ENCODE measurements at places on chromosomes 6 and 20.

GRCh38 chr20:36342331-36343120 lies 36.4 kb downstream of the DLGAP4 start:
- DNase-seq, result no peak

- no peak for DNase-seq
Measured at GRCh38 chr6:13653296-13653695, 38.2 kb downstream of the NOL7 start.

GRCh38 chr6:115551527-115551926 lies 509.2 kb downstream of the FRK start:
- DNase-seq, result no peak

- no peak for DNase-seq
Measured at GRCh38 chr6:158287047-158287446, 25.2 kb upstream of the TULP4 start.

- DNase-seq, result peak; percentile 11
Measured at GRCh38 chr20:14632906-14633305, 295.5 kb upstream of the FLRT3 start.

- DNase-seq, result no peak
Measured at GRCh38 chr20:57465486-57465885, 59.5 kb downstream of the CTCFL start.
